Right cardiac atrium (tissue), 5 donors: ENCODE measurements at places on chromosomes 7 and 10. TPM values are rescaled to one million over a fixed set of nuclear protein-coding genes. Genes with fewer than 3 reads are reported as not detected.

POU6F2 gene
- 3.2 TPM for total RNA-seq

GRCh38 chr10:71381611-71382010, 15.1 kb upstream of the CDH23 start:
- DNase-seq, result no peak

GRCh38 chr10:86294346-86295265, 72.0 kb downstream of the GRID1 start:
- no peak for DNase-seq

- DNase-seq, result no peak
These were observed 126.8 kb downstream of the WDFY4 start for GRCh38 chr10:48811461-48811860.

DNA sequence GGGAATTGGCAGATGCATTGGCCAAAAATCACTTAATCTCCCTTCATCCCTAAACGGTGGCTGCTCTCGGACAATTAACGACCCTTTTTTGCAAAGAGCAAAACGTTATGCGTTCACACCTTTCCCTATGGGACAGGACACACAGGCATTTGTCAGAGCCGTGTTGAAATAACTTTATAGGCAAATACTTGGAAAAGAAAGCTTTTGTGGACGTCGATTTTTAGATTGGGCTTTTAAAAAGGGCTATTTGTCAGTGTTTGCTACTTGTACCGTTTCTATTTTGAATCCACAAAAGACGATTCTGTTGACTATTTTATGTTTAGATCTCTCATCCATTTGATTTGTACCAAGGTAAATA, 245.6 kb downstream of the SLC25A13 start:
- no peak for DNase-seq

C7orf33 gene
- not detected for total RNA-seq
